GM06990 (cell line): ENCODE measurements at places on chromosomes 13 and 19.
A peak's percentile ranks its signal among the peaks of the same experiment; 100 is the strongest.

DNA sequence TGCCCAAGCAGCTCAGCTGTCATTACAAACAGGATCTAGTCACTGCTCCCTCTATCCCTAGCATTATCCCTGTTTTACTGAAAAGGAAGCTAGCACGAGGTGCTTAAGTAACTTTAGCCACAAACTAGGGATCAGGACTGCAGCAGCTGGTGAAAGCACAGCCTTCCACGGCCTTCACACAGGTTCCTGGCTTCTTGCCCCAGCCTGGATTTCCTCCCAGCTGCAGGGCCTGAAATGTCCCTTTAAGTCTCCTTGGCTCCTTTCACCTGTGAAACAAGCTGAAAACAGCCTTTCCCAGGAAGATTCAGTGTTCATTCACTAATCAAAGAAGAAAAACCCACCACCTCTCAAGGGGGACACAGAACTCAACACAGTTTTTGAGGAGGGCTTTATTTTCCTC, 754.5 kb downstream of the DIAPH3 start:
- DNase-seq = no peak

DNA sequence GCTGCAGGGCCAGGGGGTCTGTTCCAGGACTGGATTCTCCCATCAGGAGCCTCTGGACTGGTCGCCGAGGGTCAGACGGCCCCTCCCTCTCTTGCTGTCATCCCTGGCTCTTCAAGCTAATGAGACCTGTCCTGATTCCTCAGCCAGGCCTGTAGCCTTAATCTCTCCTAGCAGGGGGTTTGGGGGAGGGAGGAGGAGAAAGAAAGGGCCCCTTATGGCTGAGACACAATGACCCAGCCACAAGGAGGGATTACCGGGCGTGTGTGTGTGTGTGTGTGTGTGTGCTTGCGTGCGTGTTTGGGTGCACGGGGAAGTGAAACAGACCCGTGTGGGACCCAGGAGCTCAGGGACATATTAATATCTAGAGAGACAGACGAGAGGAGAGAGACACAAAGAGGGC, 1.9 kb upstream of the CRX start:
- DNase-seq = no peak

DNA sequence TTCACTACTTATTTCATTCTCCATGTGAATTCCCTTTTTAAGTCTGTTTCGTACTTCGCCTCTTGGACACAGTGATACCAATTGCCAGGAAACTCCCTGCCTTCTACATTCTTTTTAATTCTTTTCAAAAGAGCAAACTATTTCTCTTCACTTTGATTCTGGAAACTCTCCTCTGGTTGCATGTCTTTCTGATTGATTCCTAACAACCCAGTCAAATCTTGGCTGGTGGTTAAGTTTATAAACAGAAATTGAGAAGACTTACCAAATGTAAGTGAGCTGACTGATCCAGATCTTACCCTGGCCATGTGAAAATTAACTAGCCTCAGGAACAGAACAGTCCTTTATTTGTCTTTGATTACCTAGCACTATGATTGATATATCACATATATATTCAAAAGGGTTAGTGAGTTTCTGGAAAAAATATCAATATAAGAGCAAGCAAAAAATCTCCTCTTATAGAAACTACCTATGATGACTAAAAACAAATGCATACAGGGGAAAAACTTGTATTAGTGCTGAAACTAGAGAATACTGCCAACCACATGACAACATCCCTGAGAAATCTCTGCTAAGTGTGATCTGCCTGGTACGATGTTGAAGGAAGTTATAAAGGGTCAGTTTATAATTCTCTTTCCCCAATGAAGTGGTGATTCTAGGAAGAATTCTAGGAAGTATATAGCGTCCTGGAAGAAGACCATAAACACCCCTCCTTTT, 152.6 kb upstream of the HTR2A start:
- DNase-seq = no peak

- no peak for DNase-seq
These were observed 10.4 kb downstream of the PRKCG start for GRCh38 chr19:53892301-53892980.

DNA sequence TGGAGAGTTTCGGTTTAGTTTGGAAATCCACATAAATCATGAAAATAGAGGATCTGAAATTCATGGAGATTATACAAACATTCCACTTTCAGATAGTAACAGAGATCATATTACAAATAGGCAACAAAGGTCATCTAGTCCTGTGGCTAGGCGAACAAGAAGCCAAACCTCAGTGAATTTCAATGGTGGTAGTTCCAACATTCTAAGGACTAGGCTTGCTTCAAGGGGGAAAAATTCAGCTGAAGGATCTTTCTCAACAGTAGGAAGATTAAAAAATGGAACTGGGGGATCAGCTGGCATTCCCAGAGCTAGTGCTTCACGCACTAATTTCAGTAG, 47.0 kb downstream of the FOXO1 start:
- no peak for DNase-seq

DNA sequence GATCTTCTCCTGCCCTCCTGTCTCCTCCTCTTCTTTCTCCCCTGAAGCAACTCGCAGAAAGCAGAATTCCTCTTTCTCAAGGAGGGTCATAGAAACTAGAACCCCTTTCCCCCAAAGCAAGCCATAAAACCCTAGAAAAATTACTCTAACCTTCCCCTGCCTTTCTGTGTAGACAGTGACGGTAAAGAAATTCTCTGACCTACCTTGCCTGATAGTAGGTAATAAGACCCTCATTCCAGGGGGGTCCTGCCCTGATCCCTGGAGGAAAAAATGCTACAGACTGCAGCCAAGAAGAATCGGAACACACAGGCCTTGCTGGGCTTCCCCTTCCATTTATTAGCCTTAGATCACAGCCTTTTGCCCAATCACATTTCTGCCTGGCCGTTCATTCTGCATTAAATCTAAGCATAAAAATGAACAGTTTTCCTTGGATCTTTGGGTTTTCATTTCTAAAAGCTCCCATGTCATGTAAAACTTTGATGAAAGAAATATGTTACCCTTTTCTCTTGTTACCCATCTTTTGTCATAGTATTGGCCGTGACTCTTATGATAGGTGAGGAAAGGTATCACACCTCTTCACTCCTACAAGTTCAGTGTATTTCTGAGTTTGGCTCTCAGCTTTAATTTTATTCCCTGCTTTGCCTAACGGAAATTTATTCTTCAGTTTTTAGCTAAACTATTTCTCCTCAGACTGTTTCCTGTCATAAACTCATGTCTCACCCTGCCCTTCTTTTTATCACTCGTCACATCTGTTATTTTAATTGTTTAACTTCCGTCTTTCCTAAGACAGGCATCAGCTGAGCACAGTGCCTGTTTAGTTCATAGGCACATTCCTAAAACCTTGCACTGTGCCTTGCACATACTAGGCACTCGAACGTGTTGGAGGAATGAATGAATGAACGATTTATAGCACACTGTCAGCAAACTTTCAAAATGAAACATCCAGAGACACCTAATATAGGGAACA, 20.4 kb upstream of the CPB2 start:
- no peak for DNase-seq

- peak; percentile 6 for DNase-seq
These were observed 287.1 kb downstream of the ITGBL1 start for GRCh38 chr13:101739382-101740178.

DNA sequence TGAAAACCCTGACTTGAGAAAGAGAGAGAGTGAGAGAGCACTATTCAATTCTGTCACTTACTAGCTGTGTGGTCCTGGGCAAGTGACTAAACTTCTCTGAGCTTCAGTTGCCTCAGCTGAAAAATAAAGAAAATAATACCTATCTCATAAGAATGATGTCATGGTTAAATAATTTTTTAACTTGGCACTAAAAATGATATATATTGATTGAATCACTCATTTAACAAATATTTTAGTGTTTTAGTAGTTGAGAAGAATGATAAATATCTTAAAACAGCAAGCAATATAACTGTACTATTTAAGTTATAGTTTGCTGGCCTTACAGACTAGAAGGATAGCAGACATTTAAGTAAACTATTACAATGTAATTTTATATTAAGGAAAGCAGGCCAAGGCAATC, 764.2 kb downstream of the DIAPH3 start:
- DNase-seq = no peak

DNA sequence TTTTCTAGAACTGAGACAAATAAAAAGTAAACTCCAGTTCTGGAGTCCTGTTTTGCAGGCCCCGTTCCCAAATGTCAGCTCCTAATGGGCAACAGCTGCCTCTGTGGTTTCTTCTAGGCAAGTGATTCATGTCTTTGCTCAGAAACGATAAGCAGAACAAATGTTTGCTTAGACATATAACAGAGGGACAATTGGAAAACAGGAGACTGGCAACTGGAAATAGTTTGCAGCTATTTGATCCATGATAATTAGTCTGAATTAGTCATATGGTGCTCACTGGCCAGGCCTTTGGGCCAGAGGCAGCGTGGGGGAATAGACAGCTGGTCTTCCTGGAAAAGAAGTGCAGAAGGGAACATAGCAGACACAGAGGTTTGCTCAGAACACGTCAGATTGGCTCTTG, 29.2 kb upstream of the TSHZ3 start:
- no peak for DNase-seq

GRCh38 chr19:34847393-34847792, 74.4 kb upstream of the ZNF599 start:
- DNase-seq = no peak

DNA sequence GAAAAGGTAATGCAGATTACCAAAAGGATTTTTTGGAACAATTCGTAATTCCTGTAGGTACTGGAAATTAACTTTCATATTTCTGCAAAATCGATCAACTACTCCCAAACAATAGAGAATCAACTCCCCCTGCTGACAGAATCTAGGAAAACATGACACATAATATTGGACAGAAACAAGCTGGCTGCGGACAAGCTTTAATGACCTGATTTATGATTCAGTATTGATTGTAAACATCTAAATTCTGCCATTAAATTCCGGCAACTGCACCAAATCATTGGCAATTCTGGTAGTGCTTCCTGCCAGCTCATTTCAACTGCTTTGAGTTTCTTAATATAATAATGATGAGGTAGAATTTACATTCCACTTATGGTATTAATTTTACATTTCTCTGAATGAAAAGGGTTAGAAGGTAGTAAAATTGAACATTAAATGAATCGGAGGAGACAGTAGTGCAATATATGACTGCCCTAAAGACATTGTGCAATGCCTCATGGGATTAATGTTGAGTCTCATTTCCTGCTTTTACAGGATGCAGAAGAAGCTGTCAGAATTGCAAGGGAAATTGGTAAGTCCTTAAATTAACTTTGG, 146.5 kb downstream of the PCCA start:
- no peak for DNase-seq

GRCh38 chr13:99984461-99985240, 3.1 kb downstream of the ZIC2 start:
- no peak for DNase-seq

GRCh38 chr13:37636701-37637100, 38.1 kb upstream of the POSTN start:
- no peak for DNase-seq

DNA sequence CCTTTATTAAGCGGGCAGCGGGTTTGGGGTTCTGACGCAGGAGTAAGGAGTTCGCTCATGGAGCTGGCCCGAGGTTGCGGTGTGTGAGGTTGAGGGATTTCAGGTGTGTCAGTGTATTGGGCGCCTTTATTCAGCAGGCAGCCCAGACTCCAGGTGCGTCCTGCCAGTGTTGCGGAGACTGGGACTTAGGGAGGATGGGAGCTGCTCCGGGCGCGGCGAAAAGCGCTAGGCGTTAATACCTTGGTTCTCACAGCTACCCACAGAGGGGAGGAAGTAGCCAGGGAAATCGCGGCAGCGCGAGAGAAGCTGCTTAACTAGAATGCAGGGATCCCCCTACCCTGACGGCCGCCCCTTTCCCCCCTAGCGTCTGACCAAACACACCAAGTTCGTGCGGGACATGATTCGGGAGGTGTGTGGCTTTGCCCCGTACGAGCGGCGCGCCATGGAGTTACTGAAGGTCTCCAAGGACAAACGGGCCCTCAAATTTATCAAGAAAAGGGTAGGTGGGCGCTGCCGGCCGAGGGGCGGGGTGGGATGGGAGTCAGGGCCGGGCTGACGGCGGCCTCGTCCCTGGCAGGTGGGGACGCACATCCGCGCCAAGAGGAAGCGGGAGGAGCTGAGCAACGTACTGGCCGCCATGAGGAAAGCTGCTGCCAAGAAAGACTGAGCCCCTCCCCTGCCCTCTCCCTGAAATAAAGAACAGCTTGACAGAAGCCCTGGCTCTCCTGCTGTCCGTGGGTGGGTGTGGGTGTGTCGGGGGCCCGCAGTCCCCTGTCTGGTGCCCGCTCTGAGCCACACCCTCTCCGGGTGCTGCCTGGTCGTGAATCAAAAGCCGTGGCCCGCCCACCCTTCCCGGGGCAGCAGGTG, 1.1 kb downstream of the RPL36 start:
- no peak for DNase-seq
